Activated CD8-positive, alpha-beta T cell treated with anti-CD3 and anti-CD28 coated beads for 36 hours (primary cell): ENCODE measurements at places on chromosomes 2 and 18.

- no peak overlapping the region for H3K27ac ChIP-seq
- H3K4me1 ChIP-seq = peaks cover 35% of the 10 kb centered on the region
- no peak for DNase-seq
- peak overlapping the region; percentile 95 for H3K4me3 ChIP-seq
Measured at GRCh38 chr2:8676921-8677645, 4.8 kb upstream of the ID2 start.

GRCh38 chr2:118077636-118078247 lies 10.5 kb upstream of the INSIG2 start:
- H3K4me3 ChIP-seq = no peak overlapping the region
- H3K4me1 ChIP-seq = no peaks in the 10 kb centered on the region
- peaks cover 9% of the 10 kb centered on the region for H3K27me3 ChIP-seq
- no peak for DNase-seq

GRCh38 chr2:187372213-187372612 lies 75.8 kb downstream of the CALCRL start:
- no peaks in the 10 kb centered on the region for H3K27me3 ChIP-seq
- H3K4me1 ChIP-seq = no peaks in the 10 kb centered on the region
- H3K4me3 ChIP-seq = no peak overlapping the region

- H3K4me3 ChIP-seq = no peak overlapping the region
- no peak overlapping the region for H3K27ac ChIP-seq
Measured at GRCh38 chr2:29606104-29607037, 315.0 kb downstream of the ALK start.

GRCh38 chr2:120715941-120716340 lies 19.7 kb upstream of the GLI2 start:
- no peak for DNase-seq
- H3K36me3 ChIP-seq = no peaks in the 10 kb centered on the region
- H3K27ac ChIP-seq = no peak overlapping the region
- no peak overlapping the region for H3K4me3 ChIP-seq

DNA sequence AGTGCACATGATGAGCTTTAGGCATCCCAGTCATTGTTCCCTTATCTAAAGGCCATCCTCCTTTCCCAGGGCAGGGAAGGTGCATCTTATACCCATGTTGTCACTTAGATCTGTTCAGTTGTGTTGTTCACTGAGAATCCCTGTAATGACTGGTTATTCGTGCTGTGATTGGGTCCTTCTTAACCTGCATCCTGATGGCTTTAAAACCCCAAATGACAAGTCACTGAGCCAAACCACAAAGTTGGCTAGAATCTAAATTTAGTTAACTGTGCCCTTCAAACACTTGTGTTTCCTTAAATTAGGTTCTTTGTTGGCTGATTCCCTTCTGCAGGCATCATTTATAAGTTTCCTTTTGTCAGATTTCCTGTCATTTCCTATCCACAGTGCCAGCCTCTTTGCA lies 58.5 kb upstream of the SLC16A14 start:
- no peak overlapping the region for H3K4me3 ChIP-seq
- peaks cover 14% of the 10 kb centered on the region for H3K4me1 ChIP-seq
- no peak overlapping the region for H3K27ac ChIP-seq
- no peak for DNase-seq

- DNase-seq = no peak
- H3K36me3 ChIP-seq = peaks cover 29% of the 10 kb centered on the region
- no peak overlapping the region for H3K4me3 ChIP-seq
Measured at GRCh38 chr2:69594341-69594740, 49.2 kb downstream of the AAK1 start.

DNA sequence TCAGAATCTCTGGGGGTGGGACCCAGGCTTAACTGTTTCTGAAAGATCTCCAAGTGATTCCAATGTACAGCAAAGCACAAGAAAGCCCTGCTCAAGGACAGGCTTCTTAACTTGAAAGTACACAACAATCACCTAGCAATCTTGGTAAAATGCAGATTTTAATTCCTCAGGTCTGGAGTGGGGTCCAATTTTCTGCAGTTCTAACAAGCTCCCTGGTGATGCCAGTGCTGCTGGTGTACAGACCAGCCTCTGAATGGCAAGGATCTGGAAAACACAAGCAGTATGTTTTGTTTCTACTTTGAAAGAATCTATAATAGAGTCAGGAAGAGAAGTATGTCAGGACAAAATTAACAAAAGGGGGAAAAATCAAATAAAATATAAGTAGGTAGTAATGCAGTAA lies 7.8 kb upstream of the TMEM163 start:
- no peak overlapping the region for H3K4me3 ChIP-seq
- peaks cover 16% of the 10 kb centered on the region for H3K27me3 ChIP-seq
- no peaks in the 10 kb centered on the region for H3K36me3 ChIP-seq
- DNase-seq = no peak
- H3K4me1 ChIP-seq = no peaks in the 10 kb centered on the region

DNA sequence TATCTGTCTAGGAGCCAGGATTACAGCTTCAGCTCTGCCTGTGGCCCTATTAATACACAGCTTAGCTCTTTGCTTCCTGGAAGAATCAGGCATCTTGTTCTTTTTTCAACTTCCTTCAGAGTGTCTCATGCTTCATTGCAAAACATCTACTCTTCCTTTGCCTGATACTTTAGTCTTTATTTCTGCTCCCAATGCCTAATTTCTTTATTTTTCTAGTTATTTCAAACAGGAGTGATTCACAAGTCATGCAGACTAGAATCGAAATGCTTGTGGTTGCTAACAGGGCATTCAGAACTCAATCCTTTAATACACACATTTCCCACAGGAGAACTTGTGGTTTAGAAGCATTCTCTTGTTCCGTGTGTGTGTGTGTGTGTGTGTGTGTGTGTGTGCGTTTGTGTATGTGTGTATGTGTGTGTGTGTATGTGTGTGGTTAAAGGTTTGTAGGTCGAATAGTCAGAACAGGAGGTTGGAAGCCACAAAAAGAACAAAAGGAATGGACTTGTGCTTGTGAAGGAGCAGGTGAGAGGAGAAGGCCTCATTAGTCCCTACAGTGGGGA lies 28.3 kb upstream of the INSIG2 start:
- H3K27me3 ChIP-seq = peaks cover 28% of the 10 kb centered on the region
- H3K4me3 ChIP-seq = no peak overlapping the region
- no peaks in the 10 kb centered on the region for H3K36me3 ChIP-seq
- peaks cover 6% of the 10 kb centered on the region for H3K4me1 ChIP-seq
- H3K27ac ChIP-seq = no peak overlapping the region

- no peaks in the 10 kb centered on the region for H3K4me1 ChIP-seq
- H3K36me3 ChIP-seq = no peaks in the 10 kb centered on the region
- H3K4me3 ChIP-seq = no peak overlapping the region
- DNase-seq = peak; percentile 72
- H3K27me3 ChIP-seq = peaks cover 2% of the 10 kb centered on the region
Measured at GRCh38 chr2:137865954-137866540, 98.2 kb upstream of the HNMT start.

GRCh38 chr2:128357506-128358370 lies 39.1 kb upstream of the HS6ST1 start:
- H3K27ac ChIP-seq = no peak overlapping the region
- H3K36me3 ChIP-seq = no peaks in the 10 kb centered on the region
- no peaks in the 10 kb centered on the region for H3K27me3 ChIP-seq
- H3K4me1 ChIP-seq = no peaks in the 10 kb centered on the region

- no peak for DNase-seq
- H3K27ac ChIP-seq = no peak overlapping the region
- H3K4me1 ChIP-seq = peaks cover 23% of the 10 kb centered on the region
- peaks cover 4% of the 10 kb centered on the region for H3K27me3 ChIP-seq
Measured at GRCh38 chr2:130820279-130820861, 16.3 kb upstream of the ARHGEF4 start.
